ENCODE measurements at places on chromosomes 5 and 9. TPM values are rescaled to one million over a fixed set of nuclear protein-coding genes. Genes with fewer than 3 reads are reported as not detected.
A peak's percentile ranks its signal among the peaks of the same experiment; 100 is the strongest.

CDC25C gene
- 25.1 TPM for total RNA-seq

HSPA9 gene
- total RNA-seq: 690 TPM

DBH gene
- not detected for total RNA-seq

ZBED3 gene
- total RNA-seq: 0.90 TPM

GPR151 gene
- not detected for total RNA-seq

RCL1 gene
- 10.6 TPM for total RNA-seq

PTGES2 gene
- total RNA-seq: 37.0 TPM

NUDT12 gene
- total RNA-seq: 15.9 TPM

SPINK7 gene
- total RNA-seq: not detected

ARL14EPL gene
- total RNA-seq: not detected

HINT2 gene
- total RNA-seq: 88.2 TPM

DNAH5 gene
- total RNA-seq: 1.5 TPM

PRUNE2 gene
- total RNA-seq: 3.8 TPM

SAPCD2 gene
- total RNA-seq: 5.9 TPM

DMRT2 gene
- 0.77 TPM for total RNA-seq

SIMC1 gene
- 17.7 TPM for total RNA-seq

DNA sequence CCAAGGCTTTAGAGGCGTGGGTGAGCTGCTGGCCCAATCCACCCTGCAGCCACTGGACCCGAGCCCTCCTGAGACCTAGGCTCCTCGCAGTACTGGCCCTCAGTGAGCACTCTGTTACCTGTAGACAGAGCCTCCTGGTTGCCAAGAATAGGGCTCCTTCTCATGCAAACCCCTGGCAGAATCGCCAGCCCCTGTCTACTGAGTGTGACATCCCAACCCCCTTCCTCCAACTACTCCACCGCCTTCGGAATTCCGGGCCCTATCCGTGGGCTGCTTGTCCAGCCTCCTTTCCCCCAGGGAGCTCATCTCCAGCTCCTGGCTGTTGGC lies 23.8 kb upstream of the COL5A1 start:
- DNase-seq: no peak

DNA sequence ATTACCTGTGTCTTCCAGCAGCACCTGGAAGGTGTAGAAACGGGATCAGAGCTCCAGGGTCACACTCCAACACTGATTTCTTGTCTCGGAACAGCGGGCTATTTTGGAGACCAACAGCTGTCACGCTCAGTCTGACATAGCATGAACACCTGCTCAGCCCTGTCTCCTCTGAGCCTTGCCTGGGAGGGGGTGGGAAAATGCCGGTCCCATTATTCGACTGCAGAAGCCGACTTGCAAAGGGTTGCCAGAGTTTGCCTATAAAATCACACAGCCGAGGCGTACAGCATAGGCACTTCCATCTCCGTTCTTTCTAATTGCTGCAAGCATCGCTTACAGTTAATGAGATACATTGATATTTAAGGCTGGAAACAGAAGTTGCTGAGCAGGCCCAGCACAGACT lies 300.8 kb upstream of the MSX2 start:
- no peak for DNase-seq

DNA sequence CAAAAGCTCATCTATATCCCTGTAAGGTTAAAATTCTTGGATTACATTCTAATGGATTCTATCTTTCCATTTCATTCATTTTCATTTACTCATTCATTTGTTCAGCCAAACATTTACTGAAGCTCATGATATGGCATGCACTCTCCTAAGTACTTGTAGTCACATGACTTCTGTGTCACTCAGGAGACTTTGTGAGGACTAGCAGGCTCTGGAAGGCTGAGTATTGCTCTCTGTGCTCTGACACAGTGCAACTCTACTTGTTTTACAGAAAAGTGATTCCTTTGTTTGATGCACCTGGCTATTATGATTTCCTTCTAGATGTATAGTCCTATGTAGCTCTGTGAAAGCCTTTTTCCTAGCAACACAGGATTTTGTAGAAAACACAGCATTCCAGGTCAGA lies 53.0 kb downstream of the YIPF5 start:
- DNase-seq: no peak

DNA sequence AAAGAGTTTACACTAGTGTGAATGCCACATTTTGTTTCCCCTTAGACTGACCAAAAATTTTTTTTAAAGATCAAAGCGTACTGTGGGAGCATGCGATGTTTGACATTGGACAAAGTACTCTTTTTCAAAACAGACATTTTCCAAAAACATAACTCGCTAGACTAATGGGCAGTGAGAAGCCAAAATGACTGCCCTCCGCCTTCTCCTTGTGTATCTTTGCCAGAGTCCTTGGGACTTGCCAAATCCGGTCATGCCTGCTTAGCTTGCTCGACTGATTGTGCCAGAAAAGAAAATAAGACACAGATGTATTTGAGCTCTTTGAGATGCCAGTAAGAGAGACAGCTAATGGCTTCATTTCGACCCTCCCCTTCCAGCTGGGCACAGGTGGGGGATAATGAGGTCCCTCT lies 157.5 kb downstream of the MAPKAP1 start:
- DNase-seq: no peak

- no peak for DNase-seq
These were observed 135.2 kb downstream of the PTTG1 start for GRCh38 chr5:160556846-160557245.

GRCh38 chr9:92947268-92948037 lies at the start of gene FGD3:
Gene FGD3 (plus strand): TSS chr9:92947523. CDS start chr9:92976257, 28,734 bp downstream.
- DNase-seq: no peak

- DNase-seq: no peak
These were observed 52.6 kb downstream of the ALDH7A1 start for GRCh38 chr5:126542441-126542840.

- peak; percentile 19 for DNase-seq
These were observed 42.8 kb upstream of the GDNF start for GRCh38 chr5:37882636-37883035.

GRCh38 chr9:91328186-91328585 lies 33.5 kb downstream of the AUH start:
- no peak for DNase-seq

- no peak for DNase-seq
These were observed 39.2 kb upstream of the LRRTM2 start for GRCh38 chr5:138914338-138914737.

GRCh38 chr5:61257421-61257820 lies 74.6 kb upstream of the ZSWIM6 start:
- no peak for DNase-seq

GRCh38 chr5:34930462-34930844 lies 1.1 kb downstream of the DNAJC21 start:
- no peak for DNase-seq

DNA sequence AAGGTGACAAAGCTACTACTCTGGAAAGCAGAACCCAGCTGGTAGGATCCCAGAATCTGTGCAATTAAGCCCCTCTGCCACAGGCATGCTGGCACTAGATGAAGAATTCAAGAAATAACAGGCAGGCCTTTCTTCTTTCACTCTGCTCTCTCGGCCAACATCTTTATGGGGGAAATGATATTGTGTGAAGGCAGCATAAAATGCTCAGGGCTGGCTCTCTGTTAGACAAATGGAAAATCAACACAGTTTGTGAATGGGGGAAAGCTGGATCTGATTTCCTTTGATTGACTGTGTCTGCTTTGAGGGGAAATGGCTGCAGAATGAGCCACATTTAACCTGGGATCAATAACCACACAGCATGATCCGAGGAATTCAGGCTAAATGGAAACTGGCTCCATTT lies 29.1 kb upstream of the AKNA start:
- DNase-seq: no peak

- no peak for DNase-seq
These were observed 384 bp upstream of the MRPS2 start for GRCh38 chr9:135500071-135500524.

DNA sequence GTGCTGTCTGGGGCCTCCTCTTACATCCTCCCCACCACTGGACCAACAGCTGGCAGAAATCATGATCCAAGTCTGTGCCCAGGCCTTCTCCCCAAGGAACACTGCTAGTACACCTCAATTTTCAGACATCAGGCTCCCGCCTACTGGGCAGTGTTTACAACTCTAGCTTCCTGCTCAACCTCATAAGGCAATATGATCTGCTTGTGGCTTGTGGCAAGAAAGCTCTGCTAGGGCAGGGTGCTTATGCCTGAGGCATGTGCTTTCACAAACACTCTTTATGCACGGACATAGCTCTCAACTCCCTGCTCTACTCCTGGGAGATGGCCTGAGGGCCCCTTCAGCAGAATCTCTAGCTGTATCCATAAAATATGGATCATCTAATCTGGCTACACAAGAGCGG lies 32.5 kb downstream of the SH3TC2 start:
- DNase-seq: peak; percentile 97

- DNase-seq: no peak
These were observed 355 bp downstream of the TLE4 start for GRCh38 chr9:79572032-79572607.

GRCh38 chr5:108481355-108481931 lies 99.5 kb upstream of the FBXL17 start:
- DNase-seq: peak; percentile 41

- no peak for DNase-seq
These were observed 315 bp downstream of the UBQLN1 start for GRCh38 chr9:83707518-83707767.

GRCh38 chr5:83864652-83865051 lies 144.0 kb upstream of the HAPLN1 start:
- no peak for DNase-seq

- no peak for DNase-seq
These were observed 156.9 kb downstream of the UNC13B start for GRCh38 chr9:35318741-35319140.

- no peak for DNase-seq
These were observed 31.7 kb upstream of the NXNL2 start for GRCh38 chr9:88503081-88503844.

- no peak for DNase-seq
These were observed 16.0 kb upstream of the SLC22A4 start for GRCh38 chr5:132277971-132278853.

GRCh38 chr5:181152406-181152805 lies 5.0 kb downstream of the OR2V2 start:
- DNase-seq: peak; percentile 83

DNA sequence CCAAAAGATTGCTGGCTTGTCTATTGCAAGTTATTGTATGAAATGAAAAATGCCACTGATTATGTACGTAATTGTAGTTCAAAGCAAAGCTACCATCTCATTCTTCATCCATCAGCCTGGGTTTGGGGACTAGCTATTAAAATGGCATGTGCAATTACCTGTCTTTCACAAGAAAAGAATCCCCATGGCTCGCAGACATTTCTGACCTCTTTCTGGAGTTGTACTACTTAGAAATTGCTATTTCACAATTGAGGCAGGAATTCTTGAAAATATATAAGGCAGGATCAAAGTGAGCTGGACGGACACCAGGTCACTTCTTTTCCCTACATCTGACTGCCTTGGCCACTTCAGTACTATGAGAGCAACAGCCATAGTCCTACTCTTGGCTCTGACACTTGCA lies at the start of gene SPINK9:
Gene SPINK9, plus strand, starts transcription at position 301 of the 400 bp plus-strand sequence. Its CDS starts 55 bp downstream, at position 356.
- no peak for DNase-seq

DNA sequence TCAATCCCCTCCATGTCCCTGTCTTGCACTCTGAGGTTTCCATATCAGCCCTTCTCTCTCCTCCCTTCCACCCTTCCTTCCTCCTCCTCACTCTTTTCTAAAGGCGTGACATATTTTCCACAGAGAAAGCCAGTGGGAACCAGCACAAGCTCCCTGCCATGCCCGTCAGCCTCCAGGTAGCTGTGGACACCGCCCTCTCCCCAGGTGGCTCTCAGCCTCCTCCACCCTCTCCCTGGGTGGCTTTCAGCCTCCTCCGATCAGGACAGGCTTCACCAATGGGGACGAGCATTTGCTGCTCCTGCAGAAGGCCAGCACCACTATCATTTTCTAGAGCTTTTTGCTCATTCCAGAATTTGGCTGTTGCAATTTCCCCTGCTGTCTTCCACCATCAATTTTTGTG lies 236.6 kb downstream of the GADD45G start:
- no peak for DNase-seq

DNA sequence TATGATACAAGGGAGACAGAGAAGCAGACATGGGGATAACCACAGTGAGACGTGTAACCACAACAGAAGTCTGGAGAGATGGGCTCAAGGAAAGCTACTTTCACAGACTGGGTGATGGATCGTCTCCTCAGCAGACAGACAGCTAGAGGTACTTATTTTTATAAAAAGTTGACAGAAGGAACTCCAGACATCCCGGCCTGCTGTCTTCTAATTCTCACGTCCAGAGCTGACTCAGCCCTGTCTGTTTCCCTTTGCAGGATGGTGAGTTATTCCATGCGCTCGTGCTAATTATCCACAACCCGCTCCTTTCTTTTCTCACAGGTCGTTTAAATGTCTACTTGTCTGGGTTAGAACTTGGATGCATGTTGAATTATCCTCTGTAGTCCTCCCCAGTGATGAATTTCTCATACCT lies 304.5 kb downstream of the CWC27 start:
- no peak for DNase-seq
